ENCODE measurements at places on chromosomes 5 and 9.

DNA sequence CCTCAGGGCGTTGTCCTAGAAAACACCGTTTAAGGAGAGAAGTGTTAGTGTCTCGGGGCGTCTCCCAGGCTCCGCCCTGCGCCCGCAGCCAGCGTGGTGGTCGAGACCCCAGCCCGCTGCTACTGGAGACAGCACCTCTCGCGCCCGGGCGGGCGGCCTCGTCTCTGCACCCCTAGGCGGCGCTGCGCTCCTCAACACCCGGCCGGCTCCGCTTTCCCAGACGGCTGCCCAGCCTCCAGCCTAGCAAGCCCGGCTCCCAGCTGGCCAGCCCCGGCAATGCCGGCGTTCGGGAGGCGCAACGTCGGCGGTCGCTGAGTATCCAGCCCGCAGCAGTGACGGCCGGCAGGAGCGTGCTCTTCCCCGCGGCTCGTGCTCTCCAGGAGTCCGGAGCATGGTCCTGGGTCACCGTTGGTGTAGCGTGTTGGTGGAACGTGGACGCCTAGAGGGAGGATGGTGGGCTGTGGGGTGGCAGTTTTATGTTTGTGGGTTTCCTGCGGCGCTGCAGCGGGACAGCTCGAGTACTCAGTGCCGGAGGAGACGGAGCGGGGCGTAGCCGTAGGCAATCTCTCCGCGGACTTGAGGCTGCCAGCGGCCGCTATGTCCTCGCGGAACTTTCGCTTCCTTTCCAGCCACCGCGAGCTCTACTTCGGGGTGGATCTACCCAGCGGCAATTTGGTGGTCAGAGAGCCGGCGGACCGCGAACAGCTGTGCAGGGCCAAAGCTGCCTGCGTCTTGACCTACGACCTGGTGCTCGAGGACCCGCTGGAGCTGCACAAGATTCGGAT lies 536 bp downstream of the PCDHAC1 start:
- DNase-seq = peak; percentile 58

DNA sequence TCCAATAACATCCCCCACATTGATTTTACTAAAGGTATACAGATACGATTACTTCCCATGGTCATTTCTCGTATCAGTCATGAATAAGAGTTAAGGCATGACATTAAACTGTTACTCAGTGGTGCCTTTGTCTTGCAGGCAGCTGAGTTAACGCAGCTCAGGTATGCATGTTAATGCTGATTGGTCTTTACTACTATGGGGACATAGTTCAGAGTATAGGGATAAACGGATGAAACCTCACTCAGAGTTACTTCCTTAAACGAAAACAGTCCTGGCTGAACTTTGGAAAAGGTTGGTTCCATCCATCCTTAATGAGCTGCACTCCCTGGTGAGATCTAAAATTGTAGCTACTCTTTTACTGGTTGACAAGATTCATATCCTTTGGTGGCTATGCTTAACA lies 87.0 kb downstream of the ACTL7B start:
- no peak for DNase-seq

- DNase-seq = no peak
Observed at GRCh38 chr9:107827304-107827703, 337.7 kb upstream of the KLF4 start.

DNA sequence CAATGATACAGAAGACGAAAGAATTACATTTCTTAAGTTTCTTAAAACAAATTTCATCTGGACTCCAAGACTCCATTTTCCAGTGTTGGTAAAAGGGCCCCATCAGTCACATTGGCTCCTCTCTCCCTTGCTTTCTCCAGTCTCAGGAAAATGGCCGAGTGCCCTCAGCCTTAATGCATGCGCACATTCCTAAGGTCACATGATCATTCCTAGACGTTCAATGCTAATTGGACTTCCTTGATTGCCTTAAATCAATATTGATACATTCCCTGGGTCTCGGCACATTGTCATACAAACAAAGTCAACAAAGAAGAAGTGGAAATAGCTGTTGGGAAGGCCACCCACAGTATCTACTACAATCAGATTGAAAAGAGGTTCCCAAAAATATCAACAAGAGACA lies 413.6 kb upstream of the GRAMD2B start:
- no peak for DNase-seq

DNA sequence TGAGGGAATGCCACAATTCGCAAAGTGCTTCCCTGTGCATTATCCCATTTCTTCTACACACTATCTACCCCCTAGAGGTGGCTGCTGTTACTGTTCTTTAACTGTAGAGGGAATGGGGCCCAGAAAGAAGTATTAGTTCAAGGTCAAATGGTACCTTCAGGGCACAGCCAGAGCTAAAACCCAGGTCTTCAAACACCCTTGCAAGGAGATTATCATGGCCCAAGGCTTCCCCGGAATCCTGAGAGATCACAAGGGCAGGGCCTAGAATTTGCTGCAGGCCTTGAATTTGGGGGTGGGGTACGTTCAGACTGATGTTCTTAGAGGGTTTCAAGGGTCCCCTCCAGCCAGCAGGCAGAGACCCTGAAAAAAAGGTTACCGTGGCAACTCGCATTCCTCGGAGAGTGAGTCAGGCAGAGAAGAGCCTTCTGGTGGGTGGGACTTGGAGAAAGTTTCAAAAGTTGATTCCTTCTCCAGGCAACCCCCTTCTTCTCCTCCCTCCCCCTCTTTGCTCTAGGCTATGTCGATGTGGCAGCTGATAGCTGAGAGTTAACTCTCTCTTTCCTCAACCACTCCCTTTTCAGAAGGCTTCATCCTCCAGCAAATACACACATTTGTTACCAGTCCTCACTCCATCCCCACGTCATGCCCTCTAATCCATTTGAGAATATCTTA lies 1.9 kb downstream of the SPARC start:
- peak; percentile 99 for DNase-seq

GRCh38 chr9:93088656-93089015 lies 7.4 kb upstream of the CARD19 start:
- DNase-seq = no peak

DNA sequence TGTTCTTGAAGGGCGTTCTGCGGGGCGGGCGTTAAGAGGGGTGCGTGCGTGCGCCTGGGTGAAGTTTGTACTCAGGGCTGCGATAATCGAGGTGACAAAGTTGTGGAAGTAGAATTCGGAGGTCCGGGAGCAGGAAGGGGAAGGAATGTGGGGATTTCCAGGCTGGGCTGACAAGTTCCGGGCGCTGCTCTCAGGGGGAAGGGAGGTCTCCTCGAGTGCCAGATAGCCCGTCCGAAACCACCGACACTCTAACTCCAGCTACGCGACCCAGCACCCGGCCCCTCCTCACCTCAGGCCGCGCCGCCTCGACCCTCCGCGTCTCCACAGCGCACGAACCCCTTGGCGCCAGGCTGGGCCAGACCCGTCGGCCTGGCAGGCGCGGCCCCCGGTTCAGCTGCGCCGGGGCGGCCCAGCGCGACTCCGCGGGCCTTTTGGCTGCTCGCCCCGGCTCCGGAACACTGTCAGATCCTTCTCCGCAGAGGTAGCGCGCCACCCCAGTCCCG lies at the start of gene IL6ST:
IL6ST (minus strand) TSS at position 469 of the 503 bp plus-strand sequence. CDS start 18,685 bp downstream, outside the sequence.
- DNase-seq = peak; percentile 79

GRCh38 chr5:131530706-131531331 lies 104.2 kb downstream of the RAPGEF6 start:
- DNase-seq = no peak

- DNase-seq = peak; percentile 39
Observed at GRCh38 chr5:74201334-74202081, 439.0 kb downstream of the ENC1 start.

DNA sequence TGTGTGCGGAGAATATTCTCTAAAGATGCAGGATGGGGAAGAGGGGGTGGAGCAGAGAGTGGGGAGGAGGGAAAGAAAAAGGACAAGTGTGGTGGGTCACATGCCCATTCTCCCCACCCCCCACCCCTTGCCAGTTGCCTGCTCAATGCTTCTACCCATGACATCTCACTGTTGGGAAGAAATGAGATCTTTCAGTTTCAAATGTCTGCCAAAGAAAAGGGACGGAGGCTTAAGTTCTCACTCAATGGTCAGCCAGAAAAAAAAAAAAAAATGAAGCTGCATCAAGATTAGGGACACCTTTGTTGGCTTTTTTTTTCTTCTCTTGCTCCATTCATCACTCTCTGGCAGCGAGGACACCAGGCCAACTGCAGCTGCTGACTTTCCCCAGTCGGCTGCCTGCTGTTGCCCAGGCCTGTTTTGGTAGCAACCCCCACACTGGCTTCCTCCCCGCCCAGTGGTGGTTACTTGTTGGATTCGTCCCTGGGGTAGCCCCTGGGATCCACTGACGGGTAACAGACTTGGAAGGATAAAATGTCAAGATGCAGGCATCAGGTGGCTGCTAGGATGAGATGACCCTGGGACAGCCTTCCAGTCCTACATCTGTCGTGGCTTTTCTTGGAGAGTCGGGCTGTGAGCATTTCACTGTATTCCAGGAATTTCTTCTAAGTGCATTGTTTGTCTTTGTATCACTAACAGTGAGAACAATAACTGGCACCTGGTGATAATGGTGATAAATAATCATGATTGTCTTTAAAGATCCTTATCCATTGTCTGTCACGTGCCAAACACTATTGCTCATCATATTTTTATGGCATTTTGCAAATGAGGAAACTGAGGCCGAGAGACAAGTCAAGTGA lies 9.1 kb downstream of the WWC1 start:
- DNase-seq = no peak

GRCh38 chr5:39106322-39106721 lies 32.1 kb upstream of the RICTOR start:
- peak; percentile 3 for DNase-seq
